Activated CD4-positive, CD25-positive, alpha-beta regulatory T cell (primary cell): ENCODE measurements at places on chromosomes 5 and 9.

DNA sequence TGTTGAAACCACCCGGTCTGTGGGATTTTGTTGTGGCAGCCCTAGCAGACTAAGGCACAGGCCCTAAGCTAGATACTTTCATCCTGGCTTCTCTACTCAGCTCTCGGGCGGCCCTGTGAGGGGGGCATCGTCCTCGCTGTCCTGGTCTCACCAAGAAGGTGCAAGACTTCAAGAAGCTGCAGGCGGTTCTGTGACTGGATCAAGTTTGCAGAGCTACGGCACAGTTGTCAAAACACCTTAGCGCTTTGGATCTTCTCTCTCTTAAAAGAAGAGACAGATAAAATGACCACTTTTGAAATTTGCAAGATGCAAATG is 119.4 kb upstream of the PHYKPL start:
- no peak for DNase-seq

GRCh38 chr5:173940269-173940668 is 48.7 kb upstream of the C5orf47 start:
- no peak for DNase-seq

DNA sequence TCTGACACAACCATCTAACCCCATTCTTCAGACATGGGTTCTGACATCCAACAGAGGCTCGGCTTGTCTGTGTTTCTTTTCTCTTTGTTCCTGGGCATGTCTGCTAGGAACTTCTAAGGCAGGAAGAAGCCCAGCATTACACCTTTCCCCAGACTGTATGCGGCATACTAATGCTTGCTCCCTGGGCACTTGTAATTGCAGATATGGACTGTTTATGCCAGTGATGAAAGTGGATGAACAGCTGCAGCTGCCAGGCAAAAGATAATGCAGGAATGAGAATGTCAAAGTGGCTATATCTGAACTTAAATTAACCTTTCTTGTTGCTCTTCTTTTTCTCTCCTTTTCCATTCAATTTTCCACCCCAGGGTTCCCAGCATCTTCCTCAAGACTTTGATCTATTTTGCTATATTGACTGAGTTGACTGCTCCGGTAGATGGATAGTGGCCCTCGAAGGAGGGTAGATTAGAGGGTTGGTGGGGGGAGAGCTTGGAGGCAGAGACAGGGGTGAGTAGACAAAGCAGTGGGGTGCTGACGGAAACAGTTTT is 344.4 kb downstream of the MAN2A1 start:
- DNase-seq: no peak

DNA sequence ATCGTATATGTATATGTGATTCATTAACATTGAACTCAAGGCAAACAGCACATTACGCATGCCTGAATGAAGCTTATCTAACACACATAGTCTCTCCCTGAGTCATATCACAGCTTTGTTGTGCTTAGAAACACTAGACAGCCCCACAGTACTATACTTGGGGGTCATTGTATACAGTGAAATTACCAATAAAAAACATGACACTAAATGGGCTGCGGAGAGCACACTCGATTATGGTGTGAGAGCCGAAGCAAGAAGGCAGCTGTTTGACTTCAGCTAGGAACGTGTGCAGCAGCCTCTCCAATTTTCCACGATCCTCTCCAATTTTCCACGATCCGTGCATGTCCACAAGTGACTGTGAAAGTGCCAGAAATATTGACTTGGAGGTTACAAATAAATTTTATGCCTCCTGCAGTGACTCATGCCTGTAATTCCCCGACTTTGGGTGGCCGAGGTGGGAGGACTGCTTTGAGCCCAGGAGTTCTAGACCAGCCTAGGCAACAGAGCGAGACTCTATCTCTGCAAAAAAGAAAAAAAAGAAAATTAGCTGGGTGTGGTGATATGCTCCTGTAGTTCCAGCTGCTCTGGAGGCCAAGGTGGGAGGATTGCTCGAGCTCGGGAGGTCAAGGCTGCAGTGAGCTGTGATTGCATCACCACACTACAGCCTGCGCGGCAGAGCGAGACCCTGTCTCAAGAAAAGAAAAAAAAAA is 102.4 kb downstream of the DAPK1 start:
- DNase-seq: no peak

- no peak for DNase-seq
Observed at GRCh38 chr5:107092695-107093094, 578.0 kb downstream of the EFNA5 start.

GRCh38 chr9:21995666-21996398 is 1.2 kb downstream of the CDKN2B-AS1 start:
- DNase-seq: no peak

DNA sequence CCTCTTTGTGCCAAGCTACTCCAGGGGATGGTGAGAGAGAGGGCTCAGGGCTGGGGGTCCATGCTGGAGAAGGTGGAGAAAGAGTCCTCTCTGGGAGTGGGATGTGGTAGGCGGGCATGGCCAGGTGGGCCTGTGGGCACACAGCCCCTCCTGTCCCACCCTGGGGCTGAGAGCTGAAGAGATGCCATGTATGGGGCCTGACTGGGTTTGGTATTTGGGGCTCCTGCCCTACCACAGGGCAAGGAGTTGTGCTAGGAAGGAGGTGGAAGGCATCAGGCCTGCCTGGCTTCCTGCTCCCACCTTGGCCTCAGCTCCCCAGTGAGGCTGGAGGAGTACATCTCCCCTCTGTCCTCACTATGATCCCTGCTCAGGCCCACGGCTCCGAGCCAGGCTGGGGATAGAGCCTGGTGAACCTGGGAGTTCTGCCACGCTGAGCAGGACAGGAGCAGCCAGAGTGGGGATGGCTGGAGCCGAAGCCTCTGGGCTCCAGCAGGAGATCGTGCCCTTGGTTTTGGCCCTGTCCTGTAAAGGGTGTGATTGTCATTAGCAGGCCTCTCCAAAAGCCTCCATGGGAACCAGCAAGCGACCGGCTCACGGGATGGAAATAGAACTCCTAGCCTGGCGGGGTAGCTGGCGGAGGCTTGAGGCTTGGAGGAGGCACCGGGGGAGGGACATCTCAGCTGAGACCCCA is 75.5 kb downstream of the CACNA1B start:
- DNase-seq: no peak

DNA sequence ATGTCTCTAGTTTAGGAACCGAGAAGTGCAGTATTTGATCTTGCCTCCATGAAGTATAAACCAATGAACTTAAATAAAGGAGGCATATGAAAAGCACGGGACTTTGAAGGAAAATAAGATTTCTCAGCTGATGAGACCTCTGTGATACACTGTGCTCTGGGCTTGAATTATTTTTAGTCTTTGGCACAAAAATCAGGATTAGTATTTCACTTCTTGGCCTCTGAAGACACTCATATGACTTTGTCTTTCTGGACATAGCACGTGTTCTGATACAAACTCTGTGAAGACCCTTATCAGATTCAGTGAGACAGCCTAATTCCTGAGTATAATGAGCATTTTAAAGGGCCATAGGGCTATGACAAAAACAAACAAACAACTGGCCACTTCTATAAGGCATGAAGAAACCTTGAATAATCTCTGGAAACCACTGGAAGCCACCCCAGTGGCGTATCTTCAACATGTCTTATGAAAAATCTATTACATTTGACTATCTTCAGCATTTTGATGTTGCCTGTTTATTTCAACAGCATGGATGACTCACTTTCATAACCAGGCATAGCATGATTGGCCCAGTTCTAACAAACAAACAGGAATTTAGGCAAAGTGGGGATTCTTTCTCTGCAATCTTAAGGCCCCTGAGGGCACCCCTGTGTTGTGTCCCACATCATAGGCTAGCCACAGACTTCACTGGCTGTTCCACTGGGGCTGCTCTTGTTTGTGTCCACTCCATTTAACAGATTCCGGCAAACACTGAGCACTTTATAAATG is 90.3 kb upstream of the ZNF462 start:
- no peak for DNase-seq

- no peak for DNase-seq
Observed at GRCh38 chr5:56501781-56502557, 268.8 kb upstream of the ANKRD55 start.

DNA sequence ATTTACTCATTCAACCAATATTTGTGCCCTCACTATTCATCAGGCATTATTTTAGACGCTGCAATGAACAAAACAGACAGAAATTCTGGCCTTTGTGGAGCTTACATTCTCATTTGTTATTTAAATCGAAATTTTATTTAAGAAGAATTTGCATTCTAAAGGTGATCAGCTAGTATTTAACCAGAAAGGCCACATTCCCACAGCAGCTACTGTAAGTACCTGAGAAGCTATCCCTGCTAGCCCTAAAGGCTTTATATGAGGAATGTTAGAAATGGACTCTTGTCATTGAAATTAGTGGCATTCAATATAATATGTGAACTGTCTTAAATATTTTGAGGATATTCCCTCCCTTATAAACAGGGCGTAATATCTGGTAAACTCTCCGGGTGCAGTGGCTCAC is 35.0 kb upstream of the GOLM1 start:
- DNase-seq: no peak

DNA sequence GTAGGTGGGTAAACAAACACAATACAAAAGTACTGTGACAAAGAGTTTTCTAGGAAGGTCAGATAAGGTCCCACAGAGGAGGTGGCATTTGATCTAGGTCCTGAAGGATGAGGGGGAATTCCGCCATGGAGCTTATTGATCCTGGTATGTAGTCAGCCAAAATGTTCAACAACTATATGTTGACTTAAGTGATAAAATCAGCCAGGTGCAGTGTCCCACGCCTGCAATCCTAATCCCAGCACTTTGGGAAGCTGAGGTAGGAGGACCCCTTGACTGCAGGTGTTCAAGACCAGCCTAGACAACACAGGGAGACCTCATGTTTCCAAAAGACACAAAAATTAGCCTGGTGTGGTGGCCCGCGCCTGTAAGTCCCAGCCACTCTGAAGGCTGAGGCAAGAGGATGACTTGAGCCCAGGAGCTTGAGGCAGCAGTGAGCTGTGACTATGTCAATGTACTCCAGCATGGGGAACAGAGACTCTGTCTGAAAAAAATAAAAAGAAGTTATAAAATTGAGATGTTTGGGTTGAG is 46.4 kb upstream of the PLIN2 start:
- DNase-seq: no peak

- no peak for DNase-seq
Observed at GRCh38 chr9:98900244-98900643, 43.5 kb upstream of the COL15A1 start.

GRCh38 chr9:86685556-86685955 is 261.8 kb downstream of the GAS1 start:
- DNase-seq: no peak

GRCh38 chr9:95570646-95571045 is 53.9 kb upstream of the PTCH1 start:
- no peak for DNase-seq

DNA sequence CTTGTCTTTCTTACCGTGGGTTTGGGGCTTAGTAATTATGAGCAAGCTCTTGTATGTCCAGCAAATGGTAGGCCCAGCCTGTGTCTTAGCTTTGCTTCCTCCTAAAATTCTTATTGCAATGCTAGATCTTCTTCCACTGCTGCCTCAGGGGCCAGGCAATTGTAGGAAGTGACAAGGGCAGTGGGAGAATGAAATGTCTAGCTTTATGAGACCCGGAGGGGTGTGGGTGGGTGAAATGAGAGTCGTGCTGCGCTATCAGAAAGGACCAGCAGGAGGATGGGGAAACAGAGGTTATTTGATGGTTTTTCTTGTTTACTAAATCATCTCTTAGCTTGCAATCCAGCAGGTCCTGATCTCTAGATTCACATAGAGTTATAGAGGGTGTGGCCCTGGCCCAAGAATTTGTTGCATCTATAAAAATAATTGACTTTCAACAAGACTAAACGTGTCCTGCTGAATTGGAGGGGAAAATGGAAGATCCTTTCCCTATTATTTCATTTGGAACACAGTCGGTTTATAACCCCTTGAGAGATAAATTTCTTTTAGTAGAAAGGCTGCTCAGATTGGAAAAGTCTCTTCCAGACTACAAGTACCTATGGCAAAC is 43.7 kb downstream of the ZNF366 start:
- DNase-seq: no peak

DNA sequence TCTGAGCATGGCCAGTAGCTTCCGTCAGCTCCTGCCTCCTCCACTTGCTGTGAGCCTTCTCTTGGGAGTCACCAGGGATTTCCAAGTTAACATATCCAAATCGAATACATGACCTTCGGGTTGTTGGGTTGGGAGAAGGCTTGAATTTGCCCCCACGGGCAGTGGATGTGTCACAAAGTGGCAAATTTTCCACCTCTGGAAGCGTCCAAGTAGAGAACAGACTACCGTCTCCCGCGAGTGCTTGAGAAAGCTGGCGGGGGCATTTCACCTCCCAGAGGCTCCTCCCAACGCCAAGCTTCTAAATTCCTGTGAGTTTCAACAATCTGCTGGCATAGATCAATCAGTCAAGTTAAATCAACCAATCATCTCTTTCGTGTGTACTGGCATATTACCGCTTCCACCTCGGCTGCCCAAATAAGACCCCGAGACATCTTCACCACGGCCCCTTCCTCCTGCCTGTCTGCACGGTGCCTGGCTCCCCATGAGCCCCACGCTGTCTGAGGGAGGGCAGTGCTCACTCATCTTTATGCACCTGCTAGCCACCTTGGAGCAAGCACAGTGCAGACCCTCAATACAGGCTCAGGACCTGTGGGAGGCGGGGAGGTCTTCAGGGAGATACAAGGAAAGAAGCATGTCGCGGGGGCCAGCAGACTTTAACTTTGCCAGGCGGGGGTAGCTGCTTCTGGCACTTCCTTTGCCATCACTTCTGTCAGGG is 79.1 kb downstream of the MRPL36 start:
- no peak for DNase-seq

- DNase-seq: no peak
Observed at GRCh38 chr9:73596321-73596720, 444.7 kb downstream of the ANXA1 start.

DNA sequence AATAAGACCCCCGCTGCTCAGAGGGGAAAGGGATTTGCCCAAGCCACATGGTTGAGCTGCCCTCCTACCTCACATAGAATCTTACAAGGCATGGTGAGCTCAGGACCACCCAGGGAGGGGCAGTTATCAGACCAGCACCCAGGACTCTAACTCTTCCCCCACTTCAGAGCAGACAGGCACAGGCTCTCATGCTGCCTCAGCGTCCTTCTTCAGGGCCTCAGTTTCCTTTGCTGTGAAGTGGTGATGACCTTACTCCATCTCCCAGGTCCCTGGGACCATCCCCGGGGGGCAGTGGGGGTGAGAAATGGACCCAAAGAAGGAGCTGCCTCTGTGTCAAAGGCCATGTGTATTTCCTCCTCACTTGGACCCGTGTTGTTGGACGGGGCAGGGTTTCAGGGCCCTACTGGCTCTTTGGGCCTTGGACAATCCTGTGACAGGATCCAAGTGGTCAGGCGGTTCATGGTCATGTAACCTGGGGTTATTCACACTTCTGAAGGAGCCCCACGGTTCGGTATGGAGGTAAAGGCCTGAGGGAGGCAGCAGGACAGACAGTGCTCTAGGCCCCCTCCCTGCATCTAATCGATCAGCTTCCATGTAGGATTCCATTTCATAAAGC is 31.7 kb upstream of the CSF1R start:
- DNase-seq: no peak
